ENCODE measurements at places on chromosomes 1 and 21.
A peak's percentile ranks its signal among the peaks of the same experiment; 100 is the strongest.

DNA sequence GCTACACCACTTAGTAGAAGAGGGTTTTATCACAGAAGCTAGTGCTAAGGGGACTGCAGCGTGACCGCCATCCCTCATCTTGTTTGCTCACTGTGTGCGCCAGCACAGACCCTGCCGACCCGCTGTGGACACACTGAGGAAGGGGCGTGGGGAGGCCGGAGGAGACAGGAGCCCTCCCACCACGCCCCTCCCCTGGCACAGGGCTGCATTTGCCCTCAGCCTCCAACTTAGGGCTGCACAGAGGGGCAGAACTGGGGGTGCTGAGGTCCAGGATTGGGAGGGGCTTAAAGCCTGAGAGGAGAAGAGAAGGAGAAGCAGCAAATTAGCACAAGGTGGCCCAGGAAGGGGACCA, 37.2 kb downstream of the RRP1 start:
- no peak for DNase-seq

GRCh38 chr1:75967719-75968118, 35.5 kb upstream of the ASB17 start:
- no peak for DNase-seq

GRCh38 chr21:22679207-22679606, 1681.0 kb downstream of the NCAM2 start:
- DNase-seq: no peak

DNA sequence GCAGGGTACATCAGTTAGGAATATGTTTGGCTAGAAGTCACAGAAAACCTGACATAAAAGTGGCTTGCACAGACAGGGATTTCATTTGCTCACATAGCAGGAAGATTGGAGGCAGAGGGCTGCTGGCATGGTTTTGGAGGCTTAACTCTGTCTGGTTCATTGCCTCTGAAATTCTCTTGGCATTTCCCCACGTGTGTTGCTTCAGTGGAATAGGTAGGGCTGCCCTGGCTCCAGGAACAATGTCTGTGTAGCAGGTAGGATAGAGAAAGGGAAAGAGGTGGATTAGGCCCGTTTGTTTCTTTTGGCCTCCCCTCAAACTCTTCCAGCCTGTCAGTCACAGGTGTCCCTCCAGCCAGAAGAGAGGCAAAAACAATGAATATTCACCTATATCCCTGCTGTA, 20.5 kb upstream of the SIPA1L2 start:
- DNase-seq: no peak

DNA sequence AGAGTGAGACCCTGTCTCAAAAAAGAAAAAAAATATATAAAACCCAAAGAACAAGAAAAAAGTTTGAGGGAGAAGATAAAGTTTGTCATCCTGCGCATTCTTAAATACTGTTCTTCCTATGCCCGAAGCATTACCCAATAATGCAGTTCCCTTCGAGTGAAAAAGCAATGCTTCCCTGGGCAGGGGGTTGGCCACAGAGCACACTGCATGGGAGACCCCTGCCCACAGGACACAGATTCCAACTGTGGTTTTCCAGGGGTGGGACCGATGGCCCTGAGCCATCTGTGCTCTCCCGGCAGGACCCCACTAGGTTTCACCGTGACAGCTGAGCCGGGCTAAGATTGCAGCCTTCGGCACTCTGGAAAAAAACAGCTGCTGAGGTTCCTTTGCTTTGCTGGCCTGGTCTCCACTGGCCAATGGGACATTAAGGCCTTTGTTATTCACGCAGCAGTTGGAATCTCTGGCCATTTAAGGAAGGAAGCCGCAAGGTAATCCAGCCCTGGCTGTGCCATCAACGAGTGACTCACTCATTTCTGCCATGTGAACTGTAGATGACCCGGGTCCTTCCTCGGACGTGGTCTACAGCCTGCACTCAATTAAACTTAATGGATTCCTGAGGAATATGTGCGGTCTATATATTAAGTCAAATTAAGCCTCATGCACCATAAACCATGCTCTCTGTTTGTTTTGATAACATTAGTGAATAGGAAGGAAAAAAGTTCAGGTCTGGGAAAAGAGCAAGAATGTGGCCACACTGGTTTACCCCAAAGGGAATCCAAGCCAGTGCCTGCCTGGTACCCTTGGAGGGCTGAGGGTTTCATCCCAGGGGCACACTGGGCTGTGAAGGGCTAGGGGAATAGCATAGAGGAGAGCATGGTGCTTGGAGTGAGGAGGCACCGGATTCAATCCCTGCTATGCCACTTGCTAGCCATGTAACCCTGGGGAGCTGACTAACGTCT, 163.2 kb downstream of the ZBTB18 start:
- peak; percentile 100 for DNase-seq

- no peak for DNase-seq
Observed at GRCh38 chr21:25464275-25464674, 143.0 kb downstream of the MRPL39 start.

DNA sequence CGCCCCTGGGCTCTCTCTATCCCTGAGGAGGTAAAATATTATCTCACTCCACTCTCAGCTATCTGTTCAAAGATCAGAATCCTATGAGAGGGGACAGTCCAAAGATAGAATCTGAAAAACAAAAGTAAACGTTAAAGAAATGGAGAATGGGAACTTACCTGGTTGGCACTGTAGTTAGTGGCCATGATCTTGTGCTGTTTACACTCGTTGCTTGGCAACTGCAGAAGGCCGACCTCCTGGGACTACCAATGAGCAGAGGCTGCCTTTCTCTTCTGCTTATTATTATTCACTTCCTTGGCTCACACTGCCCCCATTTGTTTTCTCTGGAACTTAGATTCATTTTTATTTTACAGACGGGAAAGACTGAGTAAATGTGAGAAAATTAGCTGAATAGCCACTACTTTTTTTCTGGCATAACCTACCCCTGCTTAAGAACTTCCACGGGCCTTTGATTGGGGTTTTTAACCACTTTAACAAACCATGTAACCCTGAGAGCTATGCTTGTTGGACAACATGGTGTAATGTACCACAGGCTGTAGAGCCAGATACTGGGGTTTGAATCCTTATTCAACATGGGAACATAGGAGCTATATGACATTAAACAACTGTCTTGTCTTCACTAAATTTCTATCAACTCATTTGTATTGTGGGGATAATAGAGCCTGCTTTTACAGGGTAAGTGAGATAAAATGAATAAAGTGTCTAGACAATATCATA, at the start of gene CFAP126:
Gene CFAP126, minus strand, starts transcription at position 193 of the 717 bp plus-strand sequence. Its CDS starts 8 bp downstream, at position 185.
- DNase-seq: peak; percentile 60

- DNase-seq: peak; percentile 61
Observed at GRCh38 chr1:208174731-208175507, 69.3 kb downstream of the PLXNA2 start.

GRCh38 chr1:29958271-29958670, 721.9 kb downstream of the PTPRU start:
- DNase-seq: no peak

DNA sequence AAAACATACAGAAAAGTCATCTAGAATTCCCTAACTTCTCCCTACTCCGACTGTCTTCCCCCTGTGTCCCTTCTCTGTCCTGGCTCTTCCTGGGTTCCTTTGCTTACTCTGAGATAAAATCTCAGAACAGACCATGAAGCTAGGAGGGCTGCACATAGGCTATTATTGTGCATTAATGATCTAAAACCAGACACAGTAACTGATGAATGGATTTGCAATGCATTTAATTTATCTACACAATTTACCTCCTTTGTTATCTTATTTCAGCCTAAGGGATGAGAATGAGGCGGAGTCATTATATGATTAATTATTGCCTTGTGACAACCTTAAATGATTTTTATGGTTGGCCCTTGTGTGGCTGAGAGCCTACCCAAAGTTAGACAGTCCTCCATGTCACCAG, 14.5 kb downstream of the RHOU start:
- no peak for DNase-seq

DNA sequence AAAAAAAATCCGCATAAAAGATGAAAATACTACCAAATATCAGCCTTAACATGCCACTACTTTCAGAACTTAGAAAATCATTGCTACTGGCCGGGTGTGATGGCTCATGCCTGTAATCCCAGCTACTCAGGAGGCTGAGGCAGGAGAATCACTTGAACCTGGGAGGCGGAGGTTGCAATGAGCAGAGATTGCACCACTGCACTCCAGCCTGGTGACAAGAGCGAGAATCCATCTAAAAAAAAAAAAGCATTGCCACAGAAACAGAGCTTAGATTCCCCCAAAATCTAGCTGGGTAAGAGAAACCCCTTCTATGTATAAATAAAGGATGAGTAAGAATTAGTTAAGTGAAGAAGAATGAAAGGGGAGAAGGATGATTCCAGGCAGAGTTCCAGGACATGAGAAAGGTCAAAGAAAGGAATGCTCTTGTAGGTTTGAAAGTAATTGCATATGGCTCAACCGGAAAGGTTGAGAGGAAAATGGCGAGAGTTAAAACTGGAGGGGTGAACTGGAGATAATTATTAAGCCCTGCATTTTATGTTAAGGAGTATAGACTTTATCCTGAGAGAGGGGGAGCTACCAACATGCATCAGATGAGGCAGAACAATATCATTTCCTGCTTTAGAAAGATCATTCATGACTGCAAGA, 19.7 kb upstream of the NRDC start:
- DNase-seq: peak; percentile 99

DNA sequence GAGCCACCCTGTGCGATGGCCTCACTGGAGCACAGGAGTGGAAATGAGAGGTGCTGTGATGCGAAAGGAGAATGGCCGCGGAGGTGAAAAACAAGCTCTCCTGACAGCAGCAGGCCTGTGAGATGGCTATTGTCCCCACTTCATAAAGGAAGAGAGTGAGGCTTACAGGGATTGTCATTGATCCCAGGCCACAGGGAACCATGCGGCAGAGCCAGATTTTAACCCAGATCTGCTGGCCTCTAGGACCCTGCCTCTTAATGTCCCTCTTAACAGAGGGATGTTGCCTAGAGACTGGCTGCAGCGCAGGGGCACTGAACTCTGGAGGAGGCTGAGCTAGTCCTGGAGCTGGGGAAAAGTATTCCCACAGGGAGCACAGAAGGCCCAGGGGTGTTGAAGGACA, 3.1 kb upstream of the SYTL1 start:
- DNase-seq: no peak

DNA sequence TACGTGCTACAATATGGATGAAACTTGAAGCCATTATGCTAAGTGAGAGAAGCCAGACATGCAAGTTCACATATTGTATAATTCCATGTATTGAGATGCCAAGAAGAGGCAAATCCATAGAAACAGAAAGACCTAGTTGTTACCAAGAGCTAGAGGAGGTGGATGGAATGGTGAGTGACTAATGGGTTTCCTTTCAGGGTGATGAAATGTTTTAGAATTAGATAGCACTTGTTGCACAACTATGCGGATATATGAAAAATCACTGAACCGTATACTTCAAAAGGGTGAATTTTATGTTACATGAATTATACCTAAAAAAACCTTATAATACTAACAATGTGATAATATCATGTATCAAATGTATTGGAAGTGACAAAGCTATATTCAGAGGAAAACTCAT, 18.1 kb downstream of the EPHA10 start:
- no peak for DNase-seq

GRCh38 chr1:178025613-178026356, 55.9 kb upstream of the SEC16B start:
- no peak for DNase-seq

DNA sequence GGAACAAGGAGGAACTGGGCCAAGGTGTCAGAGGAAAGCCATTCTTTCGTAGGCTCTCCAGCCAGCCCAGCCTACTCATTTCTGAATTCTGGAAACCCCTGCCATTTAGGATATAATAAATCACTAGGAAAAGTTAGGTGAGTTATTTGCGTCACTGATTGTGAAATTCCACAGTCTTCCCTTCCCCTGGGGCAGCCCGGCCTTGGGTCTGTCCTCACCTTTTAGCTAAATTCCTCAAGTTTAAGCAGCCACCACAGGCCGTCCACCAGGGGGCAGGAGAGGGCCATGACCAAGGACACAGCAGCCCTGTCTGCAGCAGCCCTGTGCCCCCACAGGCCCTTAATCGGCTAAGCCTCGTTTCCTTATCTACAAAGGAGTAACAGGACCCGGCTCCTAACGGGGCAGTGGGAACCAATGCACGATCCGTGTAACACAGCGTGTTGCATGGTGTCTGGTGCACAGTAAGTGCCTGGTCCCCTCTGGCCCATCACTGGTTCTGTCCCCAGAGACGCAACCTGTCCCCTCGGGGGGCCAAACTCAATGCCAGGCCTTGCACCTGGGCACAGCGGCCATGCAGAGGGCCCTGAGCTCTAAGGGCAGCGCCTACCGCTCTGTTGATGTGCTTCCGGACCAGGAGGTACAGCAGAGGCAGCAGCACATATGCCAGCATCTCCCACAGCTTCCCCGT, 18.1 kb downstream of the GPR157 start:
- peak; percentile 86 for DNase-seq

DNA sequence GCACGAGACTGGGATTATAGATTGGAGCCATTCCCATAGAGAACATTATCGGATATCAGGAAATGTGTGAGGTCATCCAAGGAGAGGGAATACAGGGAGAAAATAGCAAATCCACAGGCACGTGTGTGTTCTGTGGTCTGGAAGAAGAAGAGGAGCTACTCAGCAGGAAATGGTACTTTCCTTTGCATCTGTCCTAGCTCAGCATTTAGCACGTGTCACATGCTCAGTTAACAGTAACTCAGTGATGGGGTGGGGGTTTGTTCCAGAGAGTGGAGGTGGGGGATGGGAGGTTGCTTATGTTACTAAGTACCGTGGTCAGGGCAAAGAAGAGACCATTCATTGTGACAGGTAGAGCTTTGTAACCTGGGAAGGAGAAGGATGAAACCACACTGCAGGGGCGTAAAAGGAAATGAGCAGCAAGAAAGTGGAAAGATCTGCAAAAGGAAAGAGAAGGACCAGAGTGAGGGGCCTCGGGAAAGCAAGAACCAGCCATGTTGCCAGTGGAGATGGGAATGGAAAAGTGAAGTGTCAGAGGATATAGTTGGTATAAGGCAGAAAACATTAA, 100.4 kb downstream of the ATP5PO start:
- DNase-seq: no peak

DNA sequence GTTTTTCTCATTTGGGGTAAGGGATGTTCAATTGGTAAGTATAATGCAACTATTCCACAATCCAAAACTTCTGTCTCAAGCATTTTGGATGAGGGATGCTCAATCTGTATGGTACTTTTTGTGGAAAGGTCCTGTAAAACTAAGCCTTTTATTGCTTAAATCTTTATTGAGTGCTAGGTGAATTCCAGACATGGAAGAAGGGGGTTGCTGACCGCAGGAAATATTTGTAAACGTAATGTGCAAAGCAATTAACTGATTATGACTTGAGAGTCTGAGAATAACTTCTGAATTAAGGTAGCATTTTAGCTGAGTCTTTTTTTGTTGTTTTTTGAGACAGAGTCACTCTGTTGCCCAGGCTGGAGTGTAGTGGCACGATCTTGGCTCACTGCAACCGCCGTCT, 3.1 kb downstream of the AKIRIN1 start:
- no peak for DNase-seq
